ENCODE measurements at places on chromosomes 16 and 17.
A peak's percentile ranks its signal among the peaks of the same experiment; 100 is the strongest.

DNA sequence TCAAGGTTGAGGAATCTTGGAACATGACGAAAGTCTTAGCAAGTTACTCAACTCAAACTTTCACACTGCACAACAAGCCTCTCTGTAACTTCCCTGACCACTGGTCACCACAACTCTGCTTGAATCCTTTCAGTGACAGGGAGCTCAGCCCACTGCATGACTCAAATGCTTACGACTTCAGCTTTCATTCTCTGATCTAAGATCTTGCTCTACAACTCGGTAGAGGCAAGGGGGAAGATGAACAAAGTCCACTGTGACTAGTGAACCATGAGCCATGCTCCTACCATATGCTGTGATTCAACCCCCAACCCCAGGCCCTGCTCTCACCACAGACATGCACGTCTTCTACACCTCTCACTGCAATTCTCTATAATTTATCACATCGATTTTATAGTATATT lies 160.9 kb downstream of the SLC39A11 start:
- no peak for DNase-seq

DNA sequence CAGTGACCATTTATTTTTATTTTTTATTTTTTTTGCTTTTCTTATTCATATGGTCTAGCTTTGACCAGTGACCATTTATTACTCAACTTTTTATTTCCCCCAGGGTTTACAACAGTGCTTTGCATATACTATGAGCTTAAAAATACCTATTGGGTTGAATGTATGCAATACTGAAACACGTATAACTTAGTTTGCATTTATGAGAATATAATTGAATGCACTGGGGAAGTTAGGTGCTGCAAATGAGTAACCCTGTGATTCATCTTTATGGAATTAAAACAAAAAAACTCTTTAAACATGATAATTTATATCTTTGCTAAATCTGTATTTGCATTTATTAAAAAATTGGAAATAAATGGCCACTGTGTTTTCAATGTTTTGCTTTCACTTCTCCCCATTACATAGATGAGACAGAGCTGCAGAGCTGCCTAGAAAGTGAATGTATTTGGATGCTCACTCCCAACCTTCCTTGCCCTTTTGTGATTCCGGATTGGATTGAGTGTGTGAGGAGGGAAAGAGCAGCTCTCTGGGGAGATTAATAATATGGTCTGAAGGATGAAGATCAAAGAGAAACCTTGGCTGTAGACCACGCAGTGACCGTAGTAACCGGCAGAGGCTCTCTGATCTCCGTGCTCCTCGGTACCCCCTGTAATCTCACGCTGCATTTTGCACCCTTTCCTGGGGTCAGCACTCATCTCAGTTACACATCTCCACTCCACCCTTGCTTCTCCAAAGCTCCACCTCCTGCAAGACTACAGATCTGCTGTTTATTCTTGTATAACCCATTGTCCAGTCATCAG lies 14.3 kb downstream of the TMEM100 start:
- no peak for DNase-seq

- no peak for DNase-seq
These were observed 15.9 kb downstream of the EPOP start for GRCh38 chr17:38658741-38659345.

- no peak for DNase-seq
These were observed 1.7 kb downstream of the GPRC5C start for GRCh38 chr17:74433421-74434121.

GRCh38 chr17:41098481-41098880 lies 539 bp upstream of the KRTAP4-8 start:
- DNase-seq: no peak

GRCh38 chr16:79845734-79846135 lies 245.2 kb upstream of the MAF start:
- DNase-seq: peak; percentile 53

DNA sequence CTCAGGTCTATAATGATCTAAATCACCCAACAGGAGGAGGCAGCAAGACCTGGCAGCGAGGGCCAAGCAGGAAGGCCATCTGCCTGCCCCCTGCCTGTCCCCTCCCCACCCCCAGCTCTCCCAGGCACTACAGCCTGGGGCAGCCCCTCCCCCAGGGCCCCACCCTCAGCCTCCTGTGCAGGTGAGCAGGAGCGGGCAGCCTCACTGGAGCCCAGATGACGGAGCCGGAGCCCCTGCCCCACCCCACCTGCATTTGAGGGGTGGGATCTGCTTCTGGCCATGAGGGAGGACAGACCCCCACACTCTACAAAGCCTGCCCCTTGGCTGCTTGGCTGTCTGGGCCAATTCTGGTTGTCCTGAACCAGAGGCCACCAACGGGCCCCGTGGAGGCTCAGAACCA lies 12.4 kb upstream of the BAHCC1 start:
- DNase-seq: no peak

All from H4 (cell line).